ENCODE measurements at places on chromosomes 11 and 22. TPM values are rescaled to one million over a fixed set of nuclear protein-coding genes. Genes with fewer than 3 reads are reported as not detected.

TESMIN gene
- polyA plus RNA-seq = 13.5 TPM

- H3K27ac ChIP-seq = no peak overlapping the region
- no peaks in the 10 kb centered on the region for H3K36me3 ChIP-seq
- no peak overlapping the region for H3K4me3 ChIP-seq
- no peaks in the 10 kb centered on the region for H3K27me3 ChIP-seq
- no peak for DNase-seq
Measured at GRCh38 chr11:60870276-60870675, 2.9 kb downstream of the ZP1 start.

OR8B2 gene
- polyA plus RNA-seq = not detected

HEPHL1 gene
- polyA plus RNA-seq = not detected

ENTHD1 gene
- polyA plus RNA-seq = not detected

DNA sequence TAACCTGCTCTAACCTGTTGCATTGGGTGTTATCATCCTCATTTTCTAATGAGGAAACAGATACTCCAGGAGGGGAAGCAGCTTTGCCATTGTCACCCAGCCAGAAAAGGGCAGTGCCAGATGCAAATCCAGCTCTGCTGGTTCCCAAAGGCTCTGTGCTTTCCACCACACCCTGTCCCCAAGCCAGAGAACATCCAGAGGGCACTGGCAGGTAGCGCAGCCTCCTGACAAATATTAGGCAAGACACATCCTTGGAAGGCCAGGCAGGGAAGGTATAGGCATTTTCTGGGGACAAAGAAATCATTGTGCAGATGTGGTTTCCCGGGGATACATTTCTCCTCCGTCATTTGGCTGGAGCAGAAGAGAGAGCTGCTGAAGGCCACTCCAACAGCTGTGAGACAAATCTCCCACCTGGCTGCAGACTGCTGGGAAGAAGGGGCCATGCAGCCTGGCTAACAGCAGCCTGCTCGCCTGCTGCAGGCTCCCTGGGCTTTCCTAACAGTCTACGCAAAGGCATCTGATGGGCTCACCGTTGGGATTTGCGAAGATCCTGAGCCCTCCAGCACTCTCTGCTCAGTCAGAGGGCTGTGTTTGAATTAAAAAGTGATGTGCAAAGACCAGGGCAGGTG lies 93.9 kb upstream of the PITPNB start:
- no peaks in the 10 kb centered on the region for H3K36me3 ChIP-seq
- peak; percentile 7 for DNase-seq
- no peaks in the 10 kb centered on the region for H3K27me3 ChIP-seq
- no peak overlapping the region for H3K27ac ChIP-seq

- H3K27ac ChIP-seq = no peak overlapping the region
- no peaks in the 10 kb centered on the region for H3K36me3 ChIP-seq
- H3K27me3 ChIP-seq = no peaks in the 10 kb centered on the region
- no peak for DNase-seq
- no peak overlapping the region for H3K4me3 ChIP-seq
- peaks cover 12% of the 10 kb centered on the region for H3K4me1 ChIP-seq
Measured at GRCh38 chr22:31119026-31119717, 3.6 kb upstream of the INPP5J start.

DNA sequence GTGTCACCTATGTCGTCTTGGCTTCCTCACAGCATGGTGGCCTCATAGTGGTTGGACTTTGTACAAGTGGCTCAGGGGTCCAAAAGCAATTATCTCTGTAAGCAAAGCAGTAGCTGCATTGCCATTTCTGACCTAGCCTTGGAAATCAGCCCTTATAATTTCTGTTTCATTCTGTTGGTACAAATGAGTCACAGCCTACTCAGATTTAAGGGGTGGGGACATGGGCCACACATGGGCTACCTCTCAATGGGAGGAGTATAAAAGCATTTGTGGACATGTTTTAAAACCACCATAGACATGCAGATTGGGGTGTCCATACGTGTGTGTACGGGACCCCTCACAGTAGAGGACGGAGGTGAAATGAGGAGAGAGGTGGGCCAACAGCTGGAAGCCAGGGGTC lies 41.6 kb downstream of the CHRDL2 start:
- H3K27ac ChIP-seq = no peak overlapping the region
- no peaks in the 10 kb centered on the region for H3K27me3 ChIP-seq
- no peak overlapping the region for H3K4me3 ChIP-seq
- DNase-seq = no peak
- peaks cover 15% of the 10 kb centered on the region for H3K4me1 ChIP-seq

OR52J3 gene
- polyA plus RNA-seq = not detected

DNA sequence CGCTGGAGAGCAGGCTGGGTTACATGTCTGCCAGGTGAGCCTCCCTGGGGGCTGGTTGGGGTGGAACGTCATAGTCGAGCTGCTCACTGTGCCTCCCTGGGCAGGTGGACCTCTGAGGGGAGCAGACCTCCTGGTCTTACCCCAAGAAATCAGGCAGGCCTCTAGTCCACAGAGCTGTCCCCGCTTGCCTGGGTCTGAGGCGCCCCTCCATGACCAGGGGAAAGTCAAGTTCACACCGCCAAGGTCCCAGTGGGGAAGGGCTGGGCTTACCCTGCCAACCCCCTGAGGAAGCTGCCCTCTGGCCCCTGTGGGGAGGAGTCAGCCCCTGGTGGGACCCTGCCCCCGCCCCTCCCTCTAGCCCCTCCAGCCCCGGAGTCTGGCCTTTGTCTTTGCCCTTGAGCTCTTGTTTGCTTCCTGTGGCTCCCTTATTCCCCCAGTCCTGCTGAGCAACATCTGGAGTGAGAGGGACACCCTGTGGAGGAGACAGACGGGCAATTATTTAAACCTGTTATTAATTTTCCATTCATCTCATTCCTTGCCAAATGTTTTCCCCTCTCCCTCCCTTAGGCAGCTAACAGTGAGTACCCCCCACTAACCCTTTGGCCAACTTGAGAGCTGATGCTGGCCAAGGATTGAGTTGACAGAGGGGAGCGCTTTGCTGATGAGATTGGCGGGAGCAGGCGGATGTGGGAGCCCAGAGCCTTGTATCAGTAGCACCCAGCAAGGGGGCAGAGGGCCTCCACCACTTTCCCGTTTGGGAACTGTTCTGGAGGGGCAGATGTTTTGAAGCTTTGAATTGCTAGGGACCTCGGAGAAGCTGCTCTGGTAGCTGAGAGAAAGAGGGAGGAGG lies 83.4 kb downstream of the CEP164 start:
- peaks cover 59% of the 10 kb centered on the region for H3K36me3 ChIP-seq
- H3K4me3 ChIP-seq = no peak overlapping the region
- H3K4me1 ChIP-seq = no peaks in the 10 kb centered on the region
- DNase-seq = no peak
- no peaks in the 10 kb centered on the region for H3K27me3 ChIP-seq

DNA sequence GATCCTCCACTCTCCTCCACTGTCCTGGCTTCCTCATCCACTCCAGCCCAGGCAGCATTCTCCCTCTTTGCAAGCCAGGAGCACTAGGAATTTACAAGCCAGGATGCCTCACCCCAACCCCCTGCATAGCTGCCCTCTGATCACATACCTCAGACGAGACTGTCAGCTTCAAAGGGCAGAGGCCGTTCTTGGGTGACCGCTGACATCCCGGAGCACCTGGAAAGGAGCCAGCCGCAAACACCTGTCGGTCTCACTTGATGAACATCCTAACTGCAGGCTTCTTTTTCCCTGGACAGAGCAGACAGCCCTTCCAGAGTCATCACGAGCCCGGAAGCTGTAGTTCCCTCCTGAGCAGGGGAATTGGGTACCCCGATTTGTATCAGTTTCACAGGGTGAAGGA lies 451.3 kb upstream of the B3GAT1 start:
- H3K27ac ChIP-seq = no peak overlapping the region
- no peaks in the 10 kb centered on the region for H3K27me3 ChIP-seq
- no peaks in the 10 kb centered on the region for H3K4me1 ChIP-seq
- no peak for DNase-seq

DNA sequence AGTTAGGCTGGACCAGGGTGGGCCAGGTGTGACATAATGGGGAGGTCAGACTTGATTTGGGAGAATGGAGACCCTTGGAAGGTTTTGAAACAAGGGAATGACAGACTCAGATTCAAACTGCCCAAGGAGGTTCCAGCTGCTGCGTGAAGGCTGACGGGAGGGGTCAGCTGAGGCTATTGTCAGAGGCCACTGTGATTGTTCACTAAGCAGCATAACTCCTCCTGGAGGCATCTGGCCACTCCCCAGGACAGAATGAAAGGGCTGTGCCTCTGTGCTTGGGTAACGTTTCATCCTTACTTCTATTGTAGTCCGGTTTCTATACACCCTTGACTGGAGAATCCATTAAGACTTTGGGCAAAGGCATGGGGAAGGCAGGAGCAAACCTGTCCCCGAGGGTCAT lies 126.6 kb downstream of the DSCAML1 start:
- H3K4me3 ChIP-seq = no peak overlapping the region
- H3K27ac ChIP-seq = no peak overlapping the region
- no peak for DNase-seq
- no peaks in the 10 kb centered on the region for H3K4me1 ChIP-seq

- H3K27me3 ChIP-seq = no peaks in the 10 kb centered on the region
- no peak for DNase-seq
- no peak overlapping the region for H3K27ac ChIP-seq
- no peak overlapping the region for H3K4me3 ChIP-seq
- H3K4me1 ChIP-seq = peaks cover 27% of the 10 kb centered on the region
Measured at GRCh38 chr11:33292311-33292710, 35.1 kb downstream of the HIPK3 start.

DNA sequence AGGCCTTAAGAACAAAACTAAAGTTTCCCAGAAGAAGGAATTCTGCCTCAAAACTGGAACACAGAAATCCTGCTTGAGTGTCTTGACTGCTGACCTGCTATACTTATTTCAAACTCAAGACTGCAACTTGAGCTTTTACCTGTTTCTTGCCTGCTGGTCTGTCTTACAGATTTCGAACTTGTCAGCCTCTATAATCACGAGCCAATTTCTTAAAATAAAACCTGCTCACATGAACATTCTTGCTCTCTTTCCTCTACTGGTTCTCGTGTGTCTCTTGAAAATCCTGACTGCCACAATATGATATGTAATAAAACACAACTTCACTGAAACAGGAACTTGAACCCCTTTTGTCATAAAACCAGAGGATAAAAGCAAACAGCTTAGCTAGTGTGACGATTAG lies 13.9 kb downstream of the PATL1 start:
- H3K27ac ChIP-seq = no peak overlapping the region
- no peak overlapping the region for H3K4me3 ChIP-seq
- no peak for DNase-seq
- H3K27me3 ChIP-seq = no peaks in the 10 kb centered on the region
- no peaks in the 10 kb centered on the region for H3K36me3 ChIP-seq

GRCh38 chr22:50308597-50308935 lies 1.1 kb upstream of the PLXNB2 start:
- H3K27ac ChIP-seq = peak overlapping the region; percentile 81
- peaks cover 39% of the 10 kb centered on the region for H3K4me1 ChIP-seq
- H3K36me3 ChIP-seq = no peaks in the 10 kb centered on the region
- peaks cover 26% of the 10 kb centered on the region for H3K27me3 ChIP-seq

GRCh38 chr22:44032126-44032730 lies 8.1 kb downstream of the PARVB start:
- no peaks in the 10 kb centered on the region for H3K27me3 ChIP-seq
- DNase-seq = no peak
- H3K36me3 ChIP-seq = no peaks in the 10 kb centered on the region
- peaks cover 42% of the 10 kb centered on the region for H3K4me1 ChIP-seq

PARVA gene
- polyA plus RNA-seq = 103 TPM

GRCh38 chr11:95337175-95337957 lies 106.4 kb upstream of the SESN3 start:
- H3K27me3 ChIP-seq = no peaks in the 10 kb centered on the region
- no peak overlapping the region for H3K4me3 ChIP-seq
- peak overlapping the region; percentile 85 for H3K27ac ChIP-seq
- DNase-seq = peak; percentile 80
- no peaks in the 10 kb centered on the region for H3K36me3 ChIP-seq
- H3K4me1 ChIP-seq = peaks cover 21% of the 10 kb centered on the region

DNA sequence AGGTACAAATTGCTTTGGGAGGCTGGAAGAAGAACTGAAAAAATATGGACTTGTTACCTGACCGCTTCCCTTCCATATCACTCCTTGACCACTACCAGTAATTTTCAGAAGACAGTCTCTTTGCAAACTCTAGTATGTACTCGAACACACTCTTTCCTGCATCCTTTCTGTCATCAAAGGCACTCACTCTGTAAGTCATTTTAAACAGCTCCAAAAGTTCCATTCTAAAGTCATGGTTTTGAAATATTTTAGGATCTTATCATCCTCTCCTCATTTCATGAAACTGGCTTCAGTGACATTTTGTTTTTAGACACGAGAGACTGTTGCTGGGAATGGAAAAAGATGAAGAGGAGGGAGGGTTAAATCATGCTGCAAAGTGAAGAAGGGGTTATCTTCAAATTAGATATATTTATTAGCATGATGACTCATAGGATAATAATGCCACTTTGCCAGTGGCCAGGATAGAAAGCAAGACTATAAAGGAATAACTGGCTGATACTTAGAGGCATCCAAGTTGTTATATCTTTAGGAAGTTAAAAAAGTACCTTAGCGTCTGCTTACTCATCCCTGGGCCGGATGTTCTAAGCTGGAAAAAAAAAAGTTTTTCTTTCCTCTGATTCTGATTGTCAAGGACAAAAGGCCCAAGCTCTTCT lies 549.3 kb downstream of the METTL15 start:
- no peaks in the 10 kb centered on the region for H3K27me3 ChIP-seq
- H3K27ac ChIP-seq = no peak overlapping the region
- DNase-seq = no peak
- H3K4me3 ChIP-seq = no peak overlapping the region
- H3K36me3 ChIP-seq = no peaks in the 10 kb centered on the region

DNA sequence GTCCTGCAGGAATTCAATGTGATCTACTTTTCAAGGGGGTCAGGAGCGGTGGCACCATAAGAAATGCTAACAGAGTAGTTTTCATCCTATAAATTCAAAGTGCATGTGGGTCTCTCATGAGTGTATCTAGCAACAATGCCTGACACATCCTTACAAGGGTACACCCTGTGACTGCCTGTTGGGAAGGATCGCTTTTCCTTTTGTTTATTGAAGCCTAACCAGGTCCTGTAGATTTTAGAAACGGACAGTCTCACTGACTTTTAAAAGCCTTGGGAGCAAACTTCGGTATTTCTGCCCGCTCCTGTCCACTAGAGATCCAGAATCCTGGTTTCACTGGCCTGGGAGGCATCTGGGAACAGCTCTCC lies 102.4 kb downstream of the MICAL2 start:
- H3K27me3 ChIP-seq = no peaks in the 10 kb centered on the region
- peaks cover 16% of the 10 kb centered on the region for H3K4me1 ChIP-seq
- no peak for DNase-seq
- H3K27ac ChIP-seq = no peak overlapping the region

DNA sequence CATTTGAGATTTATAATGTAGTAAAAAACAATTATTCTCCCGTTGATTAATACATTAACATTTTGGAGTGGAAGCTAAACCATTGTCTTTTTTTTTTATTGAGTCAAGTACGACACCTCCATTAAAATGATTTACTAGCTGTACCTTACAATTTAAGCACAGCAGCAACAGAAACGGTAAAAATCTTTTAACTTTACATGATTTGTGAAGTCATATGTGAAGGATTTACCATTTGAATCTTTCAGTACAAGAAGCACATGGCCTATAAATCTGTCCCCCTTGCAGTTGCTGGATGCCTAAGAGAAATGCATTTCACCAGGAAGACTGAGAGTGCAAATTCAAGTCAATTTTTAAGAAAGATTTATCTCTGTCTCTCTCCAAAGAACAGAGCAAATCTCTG lies 324.6 kb downstream of the CADM1 start:
- H3K27me3 ChIP-seq = no peaks in the 10 kb centered on the region
- DNase-seq = no peak
- H3K36me3 ChIP-seq = no peaks in the 10 kb centered on the region
- H3K4me3 ChIP-seq = no peak overlapping the region
- H3K27ac ChIP-seq = no peak overlapping the region
- H3K4me1 ChIP-seq = no peaks in the 10 kb centered on the region
